Activated CD8-positive, alpha-beta memory T cell treated with anti-CD3 and anti-CD28 coated beads for 1 hour (primary cell): ENCODE measurements at places on chromosomes 1 and 21.

GRCh38 chr1:164846731-164847691 is 288.0 kb downstream of the PBX1 start:
- no peak for DNase-seq

GRCh38 chr1:231274119-231274825 is 33.3 kb downstream of the GNPAT start:
- no peak for DNase-seq

- DNase-seq, result no peak
These were observed 118.6 kb downstream of the LRIG2 start for GRCh38 chr1:113191579-113192076.

DNA sequence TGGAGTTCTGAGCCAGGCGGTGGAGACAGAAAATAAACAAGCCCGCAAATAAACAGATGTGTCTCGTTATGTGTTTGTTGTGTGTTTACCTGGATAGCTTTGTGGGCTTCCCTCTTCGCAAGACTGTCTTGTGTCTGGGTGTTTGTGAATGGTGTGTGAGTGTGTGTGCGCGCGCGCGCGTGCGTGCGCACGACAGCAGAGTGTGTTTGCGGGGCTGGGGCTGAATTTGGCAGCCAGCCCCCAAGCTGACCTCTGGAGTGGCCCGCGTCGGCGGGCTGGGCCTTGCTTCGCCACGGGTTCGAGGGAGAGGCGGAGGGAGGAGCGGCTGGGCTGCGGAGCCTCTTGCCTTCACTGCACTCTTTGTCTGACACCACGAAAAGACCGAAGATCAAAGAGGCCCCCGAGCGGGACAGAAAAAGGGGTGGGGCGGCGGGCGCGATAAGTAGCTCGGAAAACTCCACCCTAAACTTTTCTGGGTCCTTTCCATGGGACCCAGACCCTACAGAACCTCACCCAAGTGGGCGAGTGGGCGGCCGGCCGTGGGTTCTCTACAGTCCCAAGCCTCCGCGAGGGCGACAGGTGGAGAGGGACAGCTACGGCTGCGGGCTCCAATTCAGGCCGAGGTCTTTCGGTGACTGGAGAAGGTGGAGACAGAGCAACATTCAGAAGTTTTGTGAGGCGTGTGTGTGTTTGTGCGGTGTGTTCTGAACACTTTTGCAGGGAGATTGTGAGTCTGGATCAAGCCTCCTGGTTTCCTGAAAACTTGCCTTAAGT is 14.5 kb downstream of the PAX7 start:
- DNase-seq, result no peak

- no peak for DNase-seq
These were observed 927 bp downstream of the WNT9A start for GRCh38 chr1:227946624-227947385.

- DNase-seq, result no peak
These were observed 113.3 kb upstream of the PTGFR start for GRCh38 chr1:78377356-78377928.

GRCh38 chr1:18240906-18241305 is 133.3 kb downstream of the IGSF21 start:
- DNase-seq, result no peak

- DNase-seq, result no peak
These were observed 31.2 kb downstream of the BATF3 start for GRCh38 chr1:212668477-212668876.

DNA sequence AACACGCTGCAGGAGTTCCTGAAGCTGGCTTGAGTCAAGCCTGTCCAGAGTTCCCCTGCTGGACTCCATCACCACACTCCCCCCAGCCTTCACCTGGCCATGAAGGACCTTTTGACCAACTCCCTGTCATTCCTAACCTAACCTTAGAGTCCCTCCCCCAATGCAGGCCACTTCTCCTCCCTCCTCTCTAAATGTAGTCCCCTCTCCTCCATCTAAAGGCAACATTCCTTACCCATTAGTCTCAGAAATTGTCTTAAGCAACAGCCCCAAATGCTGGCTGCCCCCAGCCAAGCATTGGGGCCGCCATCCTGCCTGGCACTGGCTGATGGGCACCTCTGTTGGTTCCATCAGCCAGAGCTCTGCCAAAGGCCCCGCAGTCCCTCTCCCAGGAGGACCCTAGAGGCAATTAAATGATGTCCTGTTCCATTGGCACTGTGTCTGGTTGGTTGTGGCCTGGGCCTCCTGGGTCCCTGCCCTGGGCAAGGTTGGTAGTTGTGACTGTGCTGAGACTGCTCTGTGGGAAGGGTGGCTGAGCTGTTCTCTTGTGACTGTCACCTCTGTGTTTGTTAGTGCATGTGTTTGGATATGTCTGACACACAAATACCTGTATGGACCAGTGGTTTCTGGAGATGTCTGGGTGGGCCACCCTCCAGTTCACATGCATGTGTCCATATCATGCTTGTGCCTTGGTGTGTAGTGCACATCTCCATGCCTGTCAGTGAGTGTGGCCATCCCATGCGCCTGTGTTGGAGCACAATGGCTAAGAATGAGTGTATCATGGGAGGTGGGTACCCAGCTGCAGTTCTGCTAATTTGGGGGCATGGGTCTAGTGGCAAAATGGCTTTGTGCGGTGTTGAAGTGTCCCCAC is 1.4 kb downstream of the SH3BGRL3 start:
- DNase-seq, result no peak

GRCh38 chr1:91006113-91006908 is 15.5 kb downstream of the ZNF644 start:
- DNase-seq, result no peak
